Upper lobe of left lung (tissue), 6 donors: ENCODE measurements at places on chromosomes 7 and 10.

DNA sequence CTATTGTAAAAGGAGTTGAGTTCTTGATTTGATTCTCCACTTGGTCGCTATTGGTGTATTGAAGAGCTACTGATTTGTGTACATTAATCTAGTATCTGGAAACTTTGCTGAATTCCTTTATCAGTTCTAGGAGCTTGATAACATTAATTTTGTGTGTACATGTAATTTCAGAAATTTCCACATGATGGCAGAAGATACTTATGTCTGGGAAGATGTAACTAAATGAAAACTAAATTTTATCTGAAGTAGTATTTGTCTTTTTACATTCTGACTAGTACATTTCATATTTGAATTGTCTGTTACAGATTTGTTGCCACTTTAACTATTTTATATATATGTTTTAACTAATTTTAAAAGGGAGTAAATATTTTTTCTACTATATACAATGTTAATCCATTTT, 27.6 kb downstream of the SDHAF3 start:
- no peak for DNase-seq

- DNase-seq, result no peak
Observed at GRCh38 chr7:29442146-29442545, 121.5 kb upstream of the PRR15 start.

- no peak for DNase-seq
Observed at GRCh38 chr7:139351027-139351426, 8.7 kb upstream of the LUC7L2 start.

DNA sequence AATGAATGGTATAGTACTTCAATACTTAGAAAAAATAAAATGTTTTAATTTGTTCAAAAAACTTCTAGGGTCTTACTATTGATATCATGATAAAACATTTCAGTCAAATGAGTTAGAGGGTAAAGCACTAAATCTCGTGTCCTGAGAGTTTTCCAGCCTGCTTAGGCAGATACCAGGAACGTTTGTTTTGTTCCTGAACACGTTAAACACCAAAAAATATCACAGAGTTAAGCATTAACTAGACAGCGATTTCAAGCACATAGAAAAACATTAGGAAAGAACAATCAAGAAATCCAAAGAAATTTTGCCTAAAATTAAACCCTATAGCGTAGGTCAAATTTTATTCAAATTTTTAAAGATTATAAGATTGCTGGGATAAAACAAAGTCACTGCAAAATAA, 204.6 kb upstream of the AGR3 start:
- DNase-seq, result no peak

DNA sequence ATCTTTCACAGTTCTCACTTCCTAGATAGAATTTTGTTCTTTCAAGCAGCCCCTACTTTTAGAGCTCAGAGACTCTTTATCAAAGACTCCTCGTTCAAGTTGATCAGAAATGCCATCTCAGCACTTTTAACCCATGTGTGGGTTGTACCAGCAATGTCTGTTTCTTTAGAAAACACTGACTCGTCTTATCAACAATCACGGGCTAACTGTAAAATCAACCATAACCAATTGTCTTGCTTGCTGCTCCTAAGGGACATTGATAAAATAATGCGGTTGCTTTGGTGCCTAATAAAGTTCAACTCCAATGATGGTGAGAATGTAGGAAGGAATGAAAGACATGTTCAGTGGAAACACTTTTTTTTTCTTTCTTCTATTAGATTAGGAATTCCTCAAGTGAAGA, 12.9 kb upstream of the CDK6 start:
- no peak for DNase-seq
